ENCODE measurements at places on chromosomes 5 and 9. TPM values are rescaled to one million over a fixed set of nuclear protein-coding genes. Genes with fewer than 3 reads are reported as not detected.

PDCD1LG2 gene
- not detected for total RNA-seq

MPDZ gene
- total RNA-seq = 16.6 TPM

GABRA6 gene
- not detected for total RNA-seq

DNA sequence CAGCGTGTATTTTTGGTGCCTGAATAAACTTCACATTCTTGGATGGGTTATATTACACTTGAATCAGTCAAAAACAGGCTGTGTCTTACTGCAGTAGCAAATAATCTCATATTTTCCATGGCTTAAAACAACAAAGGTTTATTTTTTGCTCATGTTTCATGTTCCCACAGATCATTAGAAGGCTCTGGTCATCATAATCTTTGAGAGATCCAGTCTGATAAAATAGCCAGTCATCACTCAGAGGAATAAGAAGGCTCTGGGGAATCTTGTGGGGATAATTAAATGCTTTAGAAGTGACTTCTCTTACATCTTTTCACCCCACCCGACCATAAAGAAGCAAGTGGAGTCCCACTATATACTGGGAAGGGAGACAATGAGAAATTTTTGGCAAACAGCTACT, 417.7 kb downstream of the PSAT1 start:
- no peak overlapping the region for H3K4me3 ChIP-seq
- DNase-seq = no peak
- no peaks in the 10 kb centered on the region for H3K4me1 ChIP-seq
- H3K27ac ChIP-seq = no peak overlapping the region
- H3K36me3 ChIP-seq = no peaks in the 10 kb centered on the region

DNA sequence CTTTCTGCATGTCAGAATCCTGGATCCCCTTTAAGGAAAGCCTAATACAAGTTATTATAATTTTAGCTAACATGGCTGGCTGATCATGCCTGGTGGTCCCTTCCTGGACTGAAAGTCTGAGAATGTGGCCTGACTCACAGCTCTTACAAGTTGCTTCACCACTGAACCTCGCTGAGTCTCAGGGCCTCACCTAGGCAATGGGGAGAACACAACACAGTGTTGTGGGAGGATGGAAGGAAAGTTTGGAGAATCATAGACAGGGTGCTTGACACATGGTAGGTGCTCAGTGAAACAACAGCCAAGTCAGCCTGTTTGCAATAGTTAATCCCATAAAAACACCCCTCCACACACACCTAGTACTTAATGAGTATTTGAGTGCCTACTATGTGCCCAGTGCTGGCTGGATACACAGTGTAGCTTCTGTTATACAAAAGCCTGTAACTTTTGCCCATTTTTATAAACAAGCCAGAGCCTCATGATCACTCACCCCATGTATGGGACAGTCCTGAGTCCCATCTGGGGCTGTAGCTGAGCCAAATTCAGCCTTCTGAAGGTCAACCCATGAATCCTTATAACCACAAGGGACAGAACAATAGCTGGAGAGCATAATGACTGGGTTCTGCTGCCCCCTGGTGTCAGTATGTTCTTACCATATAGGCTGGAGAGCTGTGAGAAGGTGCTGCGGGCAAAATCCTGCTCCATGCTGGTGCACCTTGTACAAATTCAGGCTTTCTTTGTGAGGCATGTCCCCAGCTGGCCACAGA, 3.9 kb downstream of the ACSL6 start:
- no peaks in the 10 kb centered on the region for H3K36me3 ChIP-seq
- H3K27ac ChIP-seq = no peak overlapping the region
- no peaks in the 10 kb centered on the region for H3K4me1 ChIP-seq
- peak; percentile 61 for DNase-seq
- H3K4me3 ChIP-seq = no peak overlapping the region
- H3K27me3 ChIP-seq = peaks cover 7% of the 10 kb centered on the region

- no peak overlapping the region for H3K27ac ChIP-seq
- no peaks in the 10 kb centered on the region for H3K4me1 ChIP-seq
- DNase-seq = no peak
- H3K4me3 ChIP-seq = no peak overlapping the region
- H3K36me3 ChIP-seq = no peaks in the 10 kb centered on the region
- no peaks in the 10 kb centered on the region for H3K27me3 ChIP-seq
These were observed 236.0 kb upstream of the CD180 start for GRCh38 chr5:67432606-67433005.
